NCI-H146 (cell line): ENCODE measurements at places on chromosomes 1 and 21.
A peak's percentile ranks its signal among the peaks of the same experiment; 100 is the strongest.

- no peak for DNase-seq
These were observed 25.6 kb upstream of the SLC35A3 start for GRCh38 chr1:99944192-99944591.

DNA sequence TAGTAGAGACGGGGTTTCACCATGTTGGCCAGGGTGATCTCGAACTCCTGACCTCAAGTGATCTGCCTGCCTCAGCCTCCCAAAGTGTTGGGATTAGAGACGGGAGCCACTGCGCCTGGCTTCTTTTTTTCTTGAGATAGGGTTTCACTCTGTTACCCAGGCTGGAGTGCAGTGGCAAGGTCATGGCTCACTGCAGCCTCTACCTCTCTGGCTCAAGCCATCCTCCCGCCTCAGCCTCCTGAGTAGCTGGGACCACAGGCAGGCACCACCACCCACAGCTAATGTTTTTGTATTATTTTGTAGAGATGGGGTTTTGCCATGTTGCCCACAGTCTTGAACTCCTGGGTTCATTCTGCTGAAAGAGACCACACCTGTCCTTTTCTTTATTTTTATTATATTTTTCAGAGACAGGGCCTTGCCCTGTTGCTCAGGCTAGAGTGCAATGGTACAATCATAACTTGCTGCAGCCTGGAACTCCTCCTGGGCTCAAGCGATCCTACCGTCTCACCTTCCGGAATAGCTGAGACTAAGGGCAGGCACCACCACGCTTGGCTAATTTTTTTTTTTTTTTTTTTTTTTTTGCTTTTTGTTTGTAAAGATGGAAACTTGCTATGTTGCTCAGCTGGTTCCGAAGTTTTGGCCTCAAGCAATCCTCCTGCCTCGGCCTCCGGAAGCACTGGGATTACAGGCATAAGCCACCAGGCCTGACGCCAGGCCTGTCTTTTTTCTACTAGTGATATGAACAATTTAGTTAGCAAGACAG lies 3.1 kb downstream of the LMNA start:
- DNase-seq: no peak

GRCh38 chr1:221783437-221783836 lies 41.5 kb upstream of the DUSP10 start:
- DNase-seq: no peak

DNA sequence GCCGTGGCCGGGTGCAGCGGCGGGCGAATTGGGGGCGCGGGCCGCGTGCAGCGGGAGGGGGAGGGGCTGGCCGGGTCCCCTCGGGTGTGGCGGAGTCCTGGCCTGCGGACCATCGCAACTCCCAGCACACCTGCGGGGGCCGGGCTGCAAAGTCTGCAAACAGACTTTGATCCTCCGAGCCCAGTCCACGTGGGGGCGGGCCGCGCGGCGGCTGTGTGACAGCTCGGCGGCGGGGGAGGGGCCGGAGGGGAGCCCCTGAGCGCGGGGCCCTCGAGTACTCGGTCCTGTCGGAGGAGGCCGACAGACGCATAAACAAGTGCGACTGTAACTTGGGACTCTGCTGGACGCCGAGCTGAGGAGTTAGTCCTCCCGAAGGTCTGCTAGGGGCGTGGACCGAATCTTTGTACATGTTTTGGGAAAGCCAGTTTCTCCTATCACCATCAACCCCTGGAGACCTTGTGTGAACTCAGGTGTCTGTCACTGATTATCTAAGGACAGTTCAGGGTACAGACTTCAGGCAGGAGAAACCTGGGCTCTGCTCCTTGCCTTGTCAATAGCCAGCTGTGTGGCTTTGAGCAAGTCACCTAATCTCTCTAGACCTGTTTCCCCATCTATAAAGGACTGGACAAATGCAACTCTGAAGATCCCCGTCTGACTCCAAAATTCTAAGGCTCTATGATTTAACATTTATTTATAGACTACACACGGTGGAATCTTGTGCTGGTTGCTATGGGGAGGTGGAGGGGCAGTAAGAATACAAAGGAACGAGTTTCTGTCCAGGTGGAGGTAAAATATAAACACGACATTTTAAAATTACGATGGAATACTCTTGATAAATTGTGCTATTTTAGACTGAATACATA lies 710 bp upstream of the SLC30A1 start:
- peak; percentile 84 for DNase-seq

GRCh38 chr1:196680107-196680506 lies 28.3 kb downstream of the CFH start:
- DNase-seq: no peak

GRCh38 chr1:202831906-202832305 lies 21.2 kb downstream of the PCAT6 start:
- no peak for DNase-seq

DNA sequence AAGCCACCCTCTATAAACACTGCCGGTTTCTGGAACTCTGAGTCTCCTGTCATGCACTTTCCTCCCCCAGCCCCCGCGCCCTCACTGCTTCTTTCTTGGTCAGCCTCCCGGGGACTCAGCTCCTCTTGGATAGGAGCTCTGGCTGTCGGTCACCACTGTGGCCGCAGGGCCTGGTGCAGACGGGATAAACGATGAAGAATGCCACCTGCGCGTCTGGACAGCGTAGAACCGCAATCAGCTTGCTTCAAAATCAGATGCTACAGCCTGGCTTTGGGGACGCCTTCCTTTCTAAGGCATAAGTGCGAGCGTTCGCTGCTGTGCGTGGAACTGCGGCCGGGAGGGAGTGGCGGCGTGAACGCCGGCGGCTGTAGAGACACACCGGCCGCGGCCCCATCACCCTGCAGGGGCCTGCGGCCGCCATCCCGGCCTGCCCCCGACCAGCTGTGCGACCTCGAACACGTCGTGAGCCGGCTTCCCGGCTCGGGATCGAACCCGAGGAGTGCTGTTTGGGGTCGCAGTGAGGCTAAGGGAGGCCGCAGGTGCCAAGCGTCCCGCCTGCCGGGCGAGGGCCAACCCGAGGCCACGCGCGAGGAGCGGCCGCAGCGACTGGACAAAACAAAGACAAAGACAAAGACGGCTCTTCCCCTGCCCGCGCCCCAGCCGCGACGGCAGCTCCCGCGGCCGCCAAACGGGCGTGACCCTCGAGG lies 688 bp downstream of the PTTG1IP start:
- peak; percentile 36 for DNase-seq

DNA sequence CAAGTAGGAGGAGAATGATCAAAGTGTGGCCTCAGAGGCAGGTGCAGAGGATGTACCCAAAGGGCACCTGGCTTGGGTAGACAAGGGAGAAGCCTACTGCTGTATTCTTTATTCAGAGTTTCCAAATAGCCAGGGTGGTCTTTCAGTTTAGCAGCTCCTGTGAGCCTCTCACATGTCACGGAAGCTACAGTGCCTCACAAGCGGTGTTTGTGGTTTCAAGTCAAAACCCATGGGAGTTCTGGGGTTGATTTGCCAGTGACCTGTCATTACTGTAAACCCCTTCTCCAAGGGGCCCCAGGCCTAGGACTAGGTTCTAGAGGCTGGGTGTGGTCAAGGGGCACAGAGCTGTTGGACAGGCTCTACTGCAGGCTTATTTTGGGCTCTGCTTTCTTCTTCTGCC lies 10.2 kb upstream of the IL10 start:
- DNase-seq: no peak

DNA sequence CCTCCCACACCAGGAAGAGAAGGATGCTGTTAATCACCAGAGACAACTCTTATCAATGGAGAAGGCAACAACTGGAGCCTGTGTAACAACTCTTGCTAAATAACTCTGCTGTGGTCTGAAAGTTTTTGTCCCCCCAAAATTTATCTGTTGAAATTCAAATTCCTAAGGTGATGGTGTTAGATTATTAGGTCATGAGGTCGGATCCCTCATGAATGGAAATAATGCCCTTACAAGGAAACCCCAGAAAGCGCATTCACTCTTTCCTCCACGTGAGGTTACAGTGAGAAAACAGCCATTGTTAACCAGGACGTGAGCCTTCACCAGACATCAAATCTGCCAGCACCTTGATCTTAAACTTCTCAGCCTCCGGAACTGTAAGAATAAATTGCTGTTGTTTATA lies 141.9 kb upstream of the CXADR start:
- no peak for DNase-seq

GRCh38 chr1:199508653-199509052 lies 518.9 kb upstream of the NR5A2 start:
- DNase-seq: no peak

DNA sequence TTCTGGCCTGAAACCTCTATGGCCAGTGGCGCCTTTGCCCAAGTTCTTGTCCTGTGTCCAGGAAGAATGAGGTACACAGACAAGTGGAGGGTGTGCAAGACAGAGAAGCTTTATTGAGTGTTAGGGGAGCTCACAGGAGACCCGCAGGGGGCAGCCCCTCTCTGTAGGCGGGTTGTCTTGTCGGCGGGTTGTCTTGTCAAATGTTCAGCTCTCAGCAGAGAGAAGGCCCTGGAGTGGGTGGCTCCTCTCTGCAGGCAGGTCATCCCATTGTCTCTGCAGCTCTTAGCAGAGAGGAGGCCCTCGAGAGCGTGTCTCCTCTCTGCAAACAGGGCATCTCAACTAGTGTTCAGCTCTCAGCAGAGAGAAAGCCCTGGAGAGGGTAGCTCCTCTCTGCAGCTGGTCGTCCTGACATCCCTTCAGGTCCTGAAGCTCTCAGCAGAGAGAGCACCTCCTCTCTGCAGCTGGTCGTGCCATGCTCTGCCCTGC lies 11.0 kb downstream of the COL6A2 start:
- no peak for DNase-seq

DNA sequence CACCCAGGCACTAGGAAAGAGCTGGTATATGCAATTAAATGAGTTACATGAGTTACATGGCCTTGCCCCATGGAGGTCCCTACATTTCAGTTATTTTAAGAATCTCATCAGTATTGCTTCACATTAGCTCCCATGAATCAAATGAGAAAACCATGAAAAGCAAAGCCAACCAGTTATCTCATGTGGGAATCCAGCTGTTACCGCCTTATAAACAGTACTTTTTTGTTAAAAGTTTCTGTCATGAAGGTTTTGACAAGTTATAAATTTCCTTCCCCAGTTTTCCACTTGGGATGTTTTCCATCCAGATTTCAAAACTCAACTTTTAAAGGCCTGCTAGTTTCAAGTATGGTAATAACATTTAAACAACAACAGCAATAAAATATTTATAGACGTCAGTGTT lies 544.8 kb downstream of the NUF2 start:
- no peak for DNase-seq

DNA sequence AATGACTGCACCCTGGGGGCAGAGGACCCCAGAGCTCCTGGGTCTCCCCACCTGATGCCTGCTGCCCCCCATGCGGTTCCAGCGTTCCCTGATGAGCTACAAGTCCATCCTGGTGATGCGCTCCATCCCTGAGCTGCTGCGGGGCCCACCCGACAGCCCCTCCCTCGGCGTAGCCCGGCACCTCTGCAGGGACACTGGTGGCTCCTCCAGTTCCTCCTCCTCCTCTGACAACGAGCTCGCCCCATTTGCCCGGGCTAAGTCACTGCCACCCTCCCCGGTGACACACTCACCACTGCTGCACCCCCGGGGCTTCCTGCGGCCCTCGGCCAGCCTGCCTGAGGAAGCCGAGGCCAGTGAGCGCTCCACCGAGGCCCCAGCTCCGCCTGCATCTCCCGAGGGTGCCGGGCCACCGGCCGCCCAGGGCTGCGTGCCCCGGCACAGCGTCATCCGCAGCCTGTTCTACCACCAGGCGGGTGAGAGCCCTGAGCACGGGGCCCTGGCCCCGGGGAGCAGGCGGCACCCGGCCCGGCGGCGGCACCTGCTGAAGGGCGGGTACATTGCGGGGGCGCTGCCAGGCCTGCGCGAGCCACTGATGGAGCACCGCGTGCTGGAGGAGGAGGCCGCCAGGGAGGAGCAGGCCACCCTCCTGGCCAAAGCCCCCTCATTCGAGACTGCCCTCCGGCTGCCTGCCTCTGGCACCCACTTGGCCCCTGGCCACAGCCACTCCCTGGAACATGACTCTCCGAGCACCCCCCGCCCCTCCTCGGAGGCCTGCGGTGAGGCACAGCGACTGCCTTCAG lies 35.5 kb downstream of the TRIM11 start:
- DNase-seq: peak; percentile 48
